ENCODE measurements at places on chromosomes 12 and 14.

GRCh38 chr12:2259369-2259768, 206.6 kb downstream of the CACNA1C start:
- no peak for DNase-seq

DNA sequence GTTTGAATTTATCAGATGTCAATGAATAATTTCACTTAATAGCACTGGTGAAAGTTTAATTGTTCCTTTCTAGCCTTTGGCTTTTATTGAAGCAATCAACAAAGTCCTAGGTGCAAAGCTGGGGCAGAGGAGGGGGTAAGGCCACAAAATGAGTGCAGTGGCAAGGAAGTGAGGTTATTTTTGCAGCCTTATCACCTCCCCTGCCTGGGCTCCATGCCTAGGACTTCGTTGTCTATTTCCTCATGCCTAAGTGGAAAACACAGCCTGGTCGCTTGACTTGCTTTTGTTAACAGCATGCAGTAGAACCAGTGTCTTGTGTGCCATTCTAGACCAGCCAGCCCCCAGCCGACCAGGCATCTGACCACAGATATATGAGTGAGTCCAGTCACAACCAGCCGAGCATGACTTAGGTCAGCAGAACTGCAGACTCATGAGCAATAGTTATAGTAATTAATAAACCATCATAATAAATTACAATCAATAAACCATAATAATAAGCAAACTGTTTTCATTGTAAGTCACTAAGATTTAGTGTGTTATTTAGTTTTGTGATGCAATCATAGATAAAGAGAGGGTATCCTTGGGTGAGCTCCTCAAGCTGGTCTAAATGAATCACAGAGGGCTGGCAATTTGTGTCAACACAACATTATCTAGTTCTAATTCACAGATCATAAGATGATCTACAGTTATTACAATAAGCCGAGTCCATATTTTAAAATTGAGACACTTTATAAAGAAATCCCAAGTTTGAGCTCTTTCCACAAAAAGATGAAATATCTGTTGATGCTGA, 156.8 kb downstream of the GLT1D1 start:
- no peak for DNase-seq

DNA sequence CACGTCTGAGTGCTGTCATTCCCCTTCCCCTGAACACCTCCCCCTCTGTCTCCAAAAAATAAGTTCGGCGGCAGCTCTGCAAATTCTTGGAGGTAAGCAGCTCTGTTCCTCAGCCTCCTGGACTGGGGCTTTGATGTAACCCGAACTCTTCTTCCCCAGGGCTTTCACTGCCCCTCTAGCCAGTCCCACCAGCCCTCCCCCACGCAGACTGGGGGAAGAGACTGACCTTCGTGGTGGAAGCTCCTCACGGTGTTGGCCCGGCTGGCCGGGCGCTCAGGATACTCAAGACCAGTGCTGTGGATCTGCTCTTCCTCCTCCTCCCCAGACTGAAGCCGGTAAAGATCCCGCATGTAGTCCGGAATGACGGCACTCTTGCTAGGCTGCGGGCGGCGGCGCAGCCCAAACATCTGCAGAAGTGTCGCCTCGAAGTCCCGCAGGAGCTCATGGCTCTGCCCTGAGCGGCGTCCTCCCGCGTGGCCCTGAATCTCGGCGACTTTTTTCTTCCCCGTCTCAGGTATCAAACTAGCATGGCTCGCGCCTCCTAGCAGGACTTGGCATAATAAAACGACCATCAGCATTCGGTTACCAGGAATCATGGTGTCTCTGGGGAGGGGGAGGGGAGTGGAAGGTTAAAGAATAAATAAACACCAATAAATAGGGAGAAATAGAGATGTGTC, 4.9 kb downstream of the BMP4 start:
- no peak for DNase-seq

GRCh38 chr12:84124211-84124610, 788.4 kb downstream of the SLC6A15 start:
- DNase-seq = no peak

All from activated T-helper 1 cell treated with Interleukin-2 at 50 U/mL for 16 hours (primary cell).